B cell (primary cell): ENCODE measurements at places on chromosomes 6 and 20. TPM values are rescaled to one million over a fixed set of nuclear protein-coding genes. Genes with fewer than 3 reads are reported as not detected.

KIAA0408 gene
- 0.34 and 0.64 TPM in 2 replicates for total RNA-seq

KCNG1 gene
- 16.9 and 20.3 TPM in 2 replicates for total RNA-seq

APOBEC2 gene
- not detected in 2 replicates for total RNA-seq

MMS22L gene
- total RNA-seq = 20.5 and 23.5 TPM in 2 replicates

B3GAT2 gene
- total RNA-seq = not detected in 2 replicates

OR2J1 gene
- not detected in 2 replicates for total RNA-seq

- no peak for DNase-seq
Measured at GRCh38 chr6:73648166-73648565, 5.6 kb downstream of the SLC17A5 start.

GRCh38 chr6:167441715-167442206 is 116.9 kb downstream of the TTLL2 start:
- no peak for DNase-seq

DNA sequence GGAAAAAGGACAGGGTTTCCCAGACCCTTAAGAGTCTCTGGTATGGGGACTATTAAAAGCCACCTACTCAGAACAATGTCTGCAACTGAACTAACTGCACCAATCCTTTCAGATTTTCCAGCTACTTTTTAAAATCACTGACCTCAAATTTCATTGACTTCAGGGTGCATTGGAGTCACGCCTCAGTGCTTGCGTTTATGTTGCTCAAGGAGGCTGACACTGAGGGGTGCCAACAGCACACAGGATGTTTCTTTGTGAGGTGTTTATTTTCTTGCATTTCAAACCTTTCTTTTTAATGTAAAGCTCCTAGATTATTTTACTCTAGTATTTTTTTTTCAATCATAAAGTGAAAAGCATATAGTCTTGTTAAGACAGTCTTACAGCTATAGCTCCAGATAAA is 402.0 kb upstream of the SLC35B3 start:
- no peak for DNase-seq

GRCh38 chr6:44096612-44097011 is 30.6 kb downstream of the MRPL14 start:
- peak; percentile 84 for DNase-seq

DNA sequence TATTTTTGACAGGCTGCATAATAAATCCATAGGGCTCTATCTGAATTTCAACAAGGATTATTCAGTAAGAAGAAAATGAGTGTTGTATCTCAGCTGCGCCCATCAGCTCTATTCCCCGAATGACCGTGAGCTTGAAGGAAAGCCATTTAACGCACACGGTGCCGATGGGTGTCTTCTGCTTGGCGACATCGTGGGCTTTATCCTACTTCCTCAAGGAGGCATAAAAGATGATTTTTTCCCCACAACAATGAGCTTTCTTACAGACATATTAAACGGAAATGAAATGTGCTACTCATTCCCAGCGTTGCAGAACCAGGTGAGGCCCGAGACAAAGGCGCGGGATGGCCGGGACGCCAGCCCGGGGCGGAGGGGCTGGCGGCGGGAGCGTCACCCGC is 710 bp downstream of the DYNLT1 start:
- DNase-seq = no peak

- no peak for DNase-seq
Measured at GRCh38 chr6:145047891-145048290, 687.4 kb downstream of the EPM2A start.

GRCh38 chr6:89834884-89835792 is 5.5 kb downstream of the CASP8AP2 start:
- peak; percentile 70 for DNase-seq

DNA sequence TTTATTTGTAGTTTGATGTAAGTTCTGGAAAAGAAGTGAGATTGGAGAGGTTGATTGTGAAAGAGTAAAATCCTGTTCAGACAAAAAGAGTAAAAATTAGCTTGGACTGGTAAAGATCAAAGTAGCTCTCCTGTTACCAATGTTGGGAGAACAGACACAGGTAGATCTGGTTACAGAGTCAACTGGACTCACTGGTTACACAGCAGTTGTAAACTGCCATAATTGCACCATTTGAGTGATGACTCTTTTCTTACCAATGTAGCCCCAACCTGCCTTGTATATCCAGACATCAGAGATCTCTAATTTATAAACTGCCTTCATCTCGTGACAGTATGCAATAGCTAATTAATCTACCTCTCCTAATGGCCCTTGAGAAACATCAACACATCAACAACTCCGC is 165.6 kb upstream of the PRSS16 start:
- DNase-seq = no peak

GRCh38 chr6:28944412-28944865 is 20.7 kb upstream of the TRIM27 start:
- peak; percentile 88 for DNase-seq

- DNase-seq = no peak
Measured at GRCh38 chr20:22763257-22763906, 179.0 kb upstream of the FOXA2 start.

GRCh38 chr6:5995949-5996713 is 10.6 kb downstream of the NRN1 start:
- peak; percentile 46 for DNase-seq

DNA sequence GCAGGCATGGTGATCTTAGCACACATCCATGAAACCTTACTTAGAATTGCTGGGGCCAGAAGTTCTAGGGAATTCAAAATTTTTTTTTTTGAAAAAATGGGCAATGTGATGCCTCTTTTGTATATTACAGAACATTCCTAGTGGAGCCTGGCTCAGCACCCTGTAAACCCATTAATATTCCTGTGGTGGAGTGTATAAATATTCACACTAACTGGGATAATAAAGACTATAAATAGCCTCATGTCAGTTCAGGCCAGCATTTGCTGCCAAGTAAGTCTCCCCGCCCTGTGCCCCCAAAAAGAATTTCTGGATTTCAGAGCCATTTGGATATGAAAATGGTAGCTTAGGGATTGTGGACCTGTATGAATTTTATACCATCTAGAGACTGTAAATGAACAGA is 14.8 kb downstream of the BANF2 start:
- no peak for DNase-seq

DNA sequence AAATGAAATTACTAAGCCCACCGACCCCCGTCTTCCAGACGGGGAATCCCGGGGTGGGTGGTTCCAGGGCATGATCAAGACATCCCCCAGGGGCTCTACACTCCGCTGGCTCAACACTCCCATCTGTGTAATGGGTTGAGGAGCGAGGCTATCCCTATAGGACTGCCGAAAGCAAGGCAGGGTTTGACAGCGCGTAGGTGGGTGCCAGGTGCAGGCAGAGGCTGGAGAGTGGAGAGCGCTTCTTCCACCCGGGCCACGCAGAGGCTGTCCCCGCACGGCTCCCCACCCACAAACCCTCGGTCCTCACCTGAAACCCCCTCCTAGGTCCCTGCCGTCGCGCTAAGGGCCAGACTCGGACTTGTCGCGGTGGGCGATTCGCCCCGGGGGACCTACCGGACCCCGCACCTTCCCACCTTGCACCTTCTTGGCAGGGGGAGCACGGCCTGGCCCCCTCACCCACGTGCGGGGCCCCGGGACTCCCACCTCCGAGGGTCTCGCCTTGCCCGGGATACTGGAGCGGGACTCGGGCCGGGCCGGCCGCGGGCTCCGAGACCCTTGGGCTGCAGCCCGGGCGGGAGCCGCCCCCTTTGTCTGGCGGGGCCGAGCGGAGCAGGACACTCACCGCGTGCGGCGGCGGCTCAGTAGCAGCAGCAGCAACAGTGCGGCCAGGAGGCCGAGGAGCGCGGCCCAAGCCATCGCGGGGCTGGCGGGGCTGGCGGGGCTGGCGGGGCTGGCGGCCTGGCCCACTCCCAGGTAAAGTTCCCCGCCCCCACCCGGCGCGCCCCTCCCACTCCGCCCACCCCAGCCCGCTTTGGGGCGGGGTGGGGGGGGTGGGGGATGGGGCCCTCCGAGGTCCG is at the start of gene PTGIS:
Gene PTGIS, minus strand, starts transcription at position 717 of the 857 bp plus-strand sequence. Its CDS starts 21 bp downstream, at position 696.
- no peak for DNase-seq

DNA sequence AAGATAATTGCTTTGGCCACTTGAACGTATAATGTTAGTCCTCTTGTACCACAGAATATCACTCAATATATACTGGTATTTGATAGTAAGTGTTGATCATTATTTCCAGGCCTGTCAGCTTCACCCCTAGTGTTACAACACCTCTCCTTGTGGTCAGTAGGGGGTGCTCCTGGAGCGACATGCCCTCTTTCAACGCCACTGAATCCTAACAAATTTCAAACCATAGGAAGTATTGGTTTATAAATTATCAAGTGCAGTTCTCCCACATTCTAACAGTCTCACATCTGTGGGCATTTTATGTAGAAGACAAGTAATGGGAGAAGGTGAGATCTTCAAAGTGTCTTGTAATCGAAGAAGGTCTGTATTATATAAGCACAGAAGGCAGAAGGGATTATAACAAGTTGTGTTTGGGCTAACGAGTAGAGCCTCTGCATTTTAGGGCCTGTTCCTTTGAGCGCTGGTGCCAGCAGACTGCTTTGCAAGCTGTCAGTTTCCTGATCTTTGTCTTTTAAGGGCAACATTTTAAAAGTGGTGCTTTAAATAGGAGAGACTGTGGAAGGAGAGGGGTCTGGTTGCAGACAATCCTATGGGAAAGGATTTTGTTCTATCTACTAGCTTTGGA is 57.1 kb upstream of the CEP162 start:
- DNase-seq = no peak

DNA sequence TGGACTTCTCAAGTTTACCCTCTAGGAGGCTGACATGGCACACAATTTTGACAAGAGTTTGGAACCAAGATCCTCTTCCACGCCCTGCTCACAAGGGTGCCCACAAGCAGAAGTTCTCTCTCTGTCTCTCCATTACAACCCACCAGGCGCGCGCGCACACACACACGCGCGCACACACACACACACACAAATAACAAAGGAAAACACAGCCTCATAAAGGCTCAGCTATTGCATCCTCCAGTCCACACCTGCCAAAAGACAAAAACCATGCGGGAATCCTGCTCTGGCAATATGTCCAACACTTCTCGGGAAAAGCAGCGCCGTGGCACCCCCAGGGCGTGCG is 870 bp downstream of the PAK5 start:
- DNase-seq = no peak

- no peak for DNase-seq
Measured at GRCh38 chr20:20482453-20482852, 114.5 kb downstream of the INSM1 start.

- no peak for DNase-seq
Measured at GRCh38 chr6:136646377-136646776, 96.2 kb upstream of the MAP7 start.

DNA sequence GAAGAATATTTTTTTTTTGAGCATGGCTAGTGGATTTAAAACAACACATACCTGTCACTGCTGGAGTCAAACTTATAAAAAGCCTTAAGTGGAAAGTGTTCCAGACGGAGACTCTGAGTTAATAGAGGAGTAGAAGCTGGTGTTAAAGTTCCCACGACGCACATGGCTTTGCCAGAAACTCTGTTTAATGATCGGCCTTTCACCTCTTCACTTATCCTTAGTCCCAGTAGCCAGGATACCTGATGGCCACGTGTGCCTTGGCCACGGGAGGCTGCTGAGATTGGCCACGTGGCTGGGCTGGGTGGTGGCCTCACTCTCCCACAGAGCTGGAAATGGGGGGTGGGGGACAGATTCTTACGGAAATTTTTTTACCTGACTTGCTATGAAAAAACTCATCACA is 333.1 kb downstream of the ZFAND3 start:
- no peak for DNase-seq

DNA sequence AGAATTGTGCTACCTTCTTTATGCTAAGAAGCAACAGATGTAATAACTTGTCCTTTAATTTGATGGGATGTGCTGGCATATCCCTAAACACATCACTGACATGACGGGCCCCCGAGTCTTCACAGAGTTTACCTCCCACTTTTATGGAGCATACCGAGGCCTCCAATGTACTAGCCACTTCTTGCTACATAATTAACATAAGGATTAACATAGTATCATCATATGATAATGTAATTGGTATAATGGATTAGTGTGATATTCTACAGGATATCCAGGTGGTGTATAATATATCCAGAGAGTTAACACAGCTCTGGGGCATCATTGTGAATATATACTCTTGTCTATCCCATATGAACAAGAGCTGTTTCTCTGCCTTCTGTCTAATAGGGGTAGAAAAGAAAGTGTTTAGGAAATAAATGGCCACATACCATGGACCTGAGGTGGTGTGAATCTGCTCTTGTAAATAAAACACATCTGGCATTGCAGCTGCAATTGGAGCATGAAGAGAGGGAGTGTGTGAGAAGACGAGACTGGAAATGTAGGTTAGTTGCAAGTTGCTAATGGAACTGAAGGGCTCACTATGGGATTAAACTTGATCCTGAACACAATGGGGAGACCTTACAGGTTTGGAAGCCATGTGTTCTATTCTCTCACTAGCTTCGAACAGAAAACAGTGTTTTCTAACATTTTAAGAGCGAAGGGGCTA is 102.3 kb downstream of the IYD start:
- DNase-seq = no peak

GRCh38 chr20:21509597-21510371 is 4.1 kb downstream of the NKX2-2 start:
- peak; percentile 23 for DNase-seq

DNA sequence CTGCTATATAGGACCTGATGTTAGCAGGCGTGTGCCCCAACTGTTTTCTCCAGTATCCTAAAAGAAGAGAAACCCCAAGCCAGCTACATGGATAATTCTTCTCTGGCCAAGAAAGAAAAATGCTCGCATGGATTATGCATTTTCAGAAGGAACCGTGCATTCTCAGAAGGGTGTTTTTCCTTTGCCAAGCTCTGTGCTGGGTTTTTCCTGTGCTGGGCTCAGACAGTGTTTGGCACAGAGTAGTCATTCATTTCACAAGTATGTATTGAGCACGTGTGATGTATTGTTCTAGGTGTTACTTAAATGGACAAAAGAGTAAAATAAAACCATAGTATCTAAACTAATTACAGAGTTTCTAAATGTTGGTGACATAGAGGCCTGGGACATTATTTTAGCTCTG is 62.7 kb upstream of the ZNF133 start:
- no peak for DNase-seq

GRCh38 chr6:161169696-161170095 is 104.2 kb downstream of the AGPAT4 start:
- DNase-seq = no peak

DNA sequence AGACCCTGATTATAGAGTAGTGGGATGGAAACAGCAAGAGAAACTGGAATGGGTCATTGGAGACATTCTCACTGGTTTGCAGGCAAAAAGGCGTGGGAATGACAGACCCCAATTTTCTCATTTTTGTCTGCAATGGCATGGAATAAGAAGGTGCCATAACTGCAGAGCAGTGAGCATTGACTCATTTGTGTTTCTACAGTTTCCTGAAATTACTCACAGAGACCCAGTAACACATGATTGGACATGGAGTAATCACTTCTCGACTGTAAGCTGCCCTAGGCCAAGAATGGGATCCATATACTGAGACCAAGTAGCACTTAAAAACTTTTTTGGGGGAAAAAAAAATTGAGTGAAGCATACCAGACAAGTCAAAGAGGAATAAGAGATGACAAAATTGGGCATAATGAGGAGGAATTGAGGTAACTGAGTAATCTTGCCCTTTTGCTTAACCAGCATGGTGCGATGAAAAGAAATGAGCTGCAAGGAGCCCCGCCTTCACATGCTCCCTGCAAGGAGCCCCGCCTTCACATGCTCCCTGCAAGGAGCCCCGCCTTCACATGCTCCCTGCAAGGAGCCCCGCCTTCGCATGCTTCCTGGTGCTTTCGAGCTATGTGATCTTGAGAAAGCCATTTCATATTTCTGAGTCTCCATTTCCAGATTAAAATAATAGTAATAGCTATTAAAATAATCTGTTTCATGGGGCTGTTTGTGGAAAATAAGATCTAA is 44.1 kb downstream of the NHSL1 start:
- peak; percentile 15 for DNase-seq

- DNase-seq = no peak
Measured at GRCh38 chr6:113169484-113169883, 687.7 kb upstream of the MARCKS start.

- DNase-seq = no peak
Measured at GRCh38 chr6:167559675-167560479, 235.0 kb downstream of the TTLL2 start.
